ENCODE measurements at places on chromosomes 3 and 15.

DNA sequence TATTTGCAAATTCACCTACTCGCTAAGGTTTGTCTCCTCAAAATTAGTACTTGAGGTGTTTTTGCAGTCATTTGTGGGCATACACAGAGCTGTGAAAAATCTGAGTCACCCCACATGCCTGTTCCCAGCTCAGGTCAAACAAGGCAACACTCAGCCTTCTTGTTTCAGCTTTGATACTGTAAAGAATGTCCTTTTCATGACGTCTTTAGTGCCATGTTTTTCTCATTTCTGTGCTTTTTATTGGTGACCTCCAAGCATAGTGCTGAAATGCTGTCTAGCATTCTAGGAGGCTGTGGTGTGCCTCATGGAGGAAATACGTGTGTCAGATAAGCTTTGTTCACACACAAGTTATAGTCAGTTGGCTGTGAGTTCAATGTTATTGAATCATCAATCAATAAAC is 8.8 kb downstream of the CAPN3 start:
- DNase-seq: no peak

- no peak for DNase-seq
These were observed 821 bp upstream of the MAGI1 start for GRCh38 chr3:66039590-66039887.

- DNase-seq: peak; percentile 44
These were observed 27.0 kb downstream of the PSTPIP1 start for GRCh38 chr15:77021803-77022381.

DNA sequence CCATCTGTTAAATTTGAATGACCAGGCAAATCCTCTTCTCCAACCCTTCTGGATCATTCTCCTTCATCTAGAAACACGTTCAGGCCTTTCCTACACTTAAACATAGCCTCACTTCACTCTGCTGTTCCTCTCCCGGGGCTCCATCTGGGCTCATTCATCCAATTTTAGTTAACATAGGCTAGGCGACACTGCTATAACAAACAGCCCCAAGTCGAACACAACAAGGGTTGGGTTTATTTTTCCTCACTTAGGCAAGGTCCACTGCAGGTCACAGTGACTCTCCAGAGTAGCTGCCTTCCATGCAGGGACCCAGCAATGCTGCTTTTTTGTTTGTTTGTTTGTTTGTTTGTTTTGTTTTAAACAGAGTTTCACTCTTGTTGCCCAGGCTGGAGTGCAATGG is 250.8 kb downstream of the XXYLT1 start:
- no peak for DNase-seq

DNA sequence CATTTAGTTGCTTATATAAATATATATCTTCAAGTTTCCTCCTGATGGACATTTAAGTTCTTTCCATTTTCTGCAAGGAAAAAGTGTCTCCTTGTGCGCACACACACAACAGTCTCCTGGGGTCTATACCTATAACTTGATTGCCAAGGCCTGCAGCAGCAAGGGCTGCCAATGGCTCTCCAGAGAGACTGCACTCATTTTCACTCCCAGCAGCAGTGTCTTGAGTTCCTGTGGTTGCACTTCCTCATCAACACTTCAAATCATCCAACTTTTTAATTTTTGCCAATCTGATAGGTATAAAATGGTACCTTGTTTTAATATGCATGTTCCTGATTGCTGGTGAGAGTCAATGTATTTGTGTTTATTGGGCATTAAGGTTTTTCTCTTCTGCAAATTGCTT is 23.1 kb downstream of the TNFAIP8L3 start:
- DNase-seq: no peak

GRCh38 chr3:157872902-157873301 is 233.3 kb downstream of the SHOX2 start:
- DNase-seq: no peak

GRCh38 chr15:23422099-23422945 is 24.7 kb downstream of the GOLGA6L2 start:
- DNase-seq: no peak

DNA sequence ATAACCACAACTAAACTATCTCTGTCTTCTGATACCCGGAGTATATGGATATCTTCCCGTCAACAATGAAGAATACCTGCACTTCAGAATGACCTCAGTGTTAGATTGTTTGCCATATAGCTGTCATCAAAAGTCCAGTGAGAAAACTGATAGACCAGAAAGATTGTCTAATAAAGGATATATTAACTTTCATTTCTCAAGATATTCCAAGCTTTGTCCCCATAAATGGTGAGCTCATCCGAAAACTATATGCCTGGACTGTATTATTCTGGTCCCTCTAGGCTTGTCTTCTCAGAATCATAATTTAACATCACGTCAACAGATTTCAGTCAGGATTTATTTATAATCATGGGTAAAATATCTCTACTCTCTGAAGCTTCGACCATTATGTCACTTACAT is 100.5 kb downstream of the ATP8B4 start:
- no peak for DNase-seq

DNA sequence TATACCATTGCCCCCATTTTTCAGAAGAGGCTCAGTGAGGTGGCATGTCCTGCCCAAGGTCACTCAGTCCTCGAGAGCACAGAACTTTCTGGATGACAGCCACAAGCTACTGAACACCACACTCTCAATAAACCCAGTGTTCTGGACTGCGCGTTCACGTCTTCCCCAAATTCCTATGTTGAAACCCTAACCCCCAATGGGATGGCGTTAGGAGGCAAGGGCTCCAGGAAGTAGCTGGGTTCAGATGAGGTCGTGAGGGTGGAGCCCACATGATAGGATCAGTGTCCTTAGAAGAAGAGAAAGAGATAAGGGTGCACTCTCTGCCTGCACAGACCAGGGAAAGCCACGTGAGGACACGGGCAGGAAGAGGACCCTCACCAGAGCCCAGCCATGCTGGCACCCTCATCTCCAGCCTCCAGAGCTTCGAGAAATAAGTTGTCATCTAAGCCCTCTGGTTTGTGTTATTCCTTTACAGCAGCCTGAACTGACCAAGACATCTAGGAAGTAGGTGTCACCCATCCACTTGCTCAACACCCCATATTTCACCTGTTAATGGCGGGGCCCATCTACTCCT is 324.0 kb downstream of the UACA start:
- no peak for DNase-seq

- no peak for DNase-seq
These were observed 1403.1 kb upstream of the ALCAM start for GRCh38 chr3:103963599-103963998.

DNA sequence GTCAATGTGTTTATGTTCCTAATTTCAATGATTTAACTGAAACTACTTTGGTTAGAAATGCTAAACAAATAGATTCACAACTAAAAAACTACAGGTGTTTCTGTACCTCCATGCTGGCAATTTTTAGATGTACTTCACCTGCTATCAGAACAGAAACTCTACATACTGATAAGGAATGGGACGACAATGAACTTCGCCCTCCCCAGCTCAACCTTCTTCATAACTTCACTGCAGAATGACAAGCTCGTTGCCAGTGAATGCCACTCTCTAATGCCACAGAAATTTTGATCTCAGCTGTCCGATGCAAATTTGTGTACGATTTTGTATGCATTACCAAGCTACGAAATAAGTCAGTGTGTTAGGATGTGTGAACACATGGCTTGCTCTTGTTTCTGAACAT is 133.4 kb downstream of the FOXP1 start:
- DNase-seq: no peak

- DNase-seq: no peak
These were observed 222.3 kb downstream of the MEIS2 start for GRCh38 chr15:36877796-36878683.

GRCh38 chr15:88655103-88655553 is 16.3 kb downstream of the ISG20 start:
- no peak for DNase-seq

DNA sequence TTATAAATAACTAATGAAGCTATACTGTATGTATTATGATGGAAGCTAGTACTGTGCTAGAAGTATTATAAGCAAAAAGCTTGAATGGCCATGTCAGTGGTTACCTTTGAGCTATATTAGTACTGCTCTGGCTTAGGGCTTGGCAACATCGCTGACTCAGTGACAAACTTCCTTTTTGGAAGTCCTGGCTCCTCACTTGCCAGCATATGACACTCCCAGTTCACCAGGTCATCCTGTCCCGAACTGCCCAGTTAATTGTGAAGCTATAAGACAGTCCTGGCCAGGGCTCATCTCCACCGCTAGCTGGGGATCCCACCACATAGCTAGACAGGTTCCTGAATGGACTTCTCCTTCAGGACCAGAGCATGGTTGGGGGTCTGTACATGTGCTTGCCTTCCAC is 31.9 kb downstream of the RAB8B start:
- DNase-seq: no peak

DNA sequence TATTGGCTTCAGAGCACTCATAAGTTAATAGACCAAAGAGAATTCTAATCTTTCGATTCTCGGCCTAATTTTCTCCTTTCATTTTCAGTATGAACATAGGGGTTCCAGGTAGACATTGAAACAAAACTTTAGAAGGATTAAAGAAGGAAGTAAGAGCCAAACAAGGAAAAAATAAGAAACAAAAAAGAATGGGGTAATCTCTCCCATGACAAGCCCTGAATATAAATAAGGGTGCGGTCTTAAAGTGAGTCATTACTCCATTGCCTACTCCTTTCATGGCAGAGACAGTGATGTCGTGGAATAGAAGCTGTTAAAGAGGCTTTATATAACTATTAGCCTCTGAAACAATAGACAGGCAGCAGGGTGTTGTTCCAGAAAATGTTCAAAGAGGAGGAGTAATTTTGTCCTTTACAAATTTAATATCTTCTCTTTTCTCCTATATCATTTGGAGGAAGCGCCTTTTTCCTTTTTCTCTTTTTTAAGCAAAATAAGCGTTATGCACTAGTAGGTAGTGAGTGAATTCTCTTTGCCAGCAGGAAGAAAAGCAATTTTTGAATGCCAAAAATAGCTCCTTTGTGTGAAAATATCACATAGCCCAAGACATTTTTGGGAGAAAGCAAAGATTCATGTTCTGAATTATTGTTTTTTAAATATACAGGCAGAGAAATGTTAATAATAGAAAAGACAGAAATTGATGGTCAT is 607.9 kb upstream of the KCNMB2 start:
- DNase-seq: no peak

GRCh38 chr3:28624084-28624483 is 275.5 kb upstream of the AZI2 start:
- no peak for DNase-seq

- DNase-seq: no peak
These were observed 45.2 kb downstream of the GHSR start for GRCh38 chr3:172402892-172403643.

DNA sequence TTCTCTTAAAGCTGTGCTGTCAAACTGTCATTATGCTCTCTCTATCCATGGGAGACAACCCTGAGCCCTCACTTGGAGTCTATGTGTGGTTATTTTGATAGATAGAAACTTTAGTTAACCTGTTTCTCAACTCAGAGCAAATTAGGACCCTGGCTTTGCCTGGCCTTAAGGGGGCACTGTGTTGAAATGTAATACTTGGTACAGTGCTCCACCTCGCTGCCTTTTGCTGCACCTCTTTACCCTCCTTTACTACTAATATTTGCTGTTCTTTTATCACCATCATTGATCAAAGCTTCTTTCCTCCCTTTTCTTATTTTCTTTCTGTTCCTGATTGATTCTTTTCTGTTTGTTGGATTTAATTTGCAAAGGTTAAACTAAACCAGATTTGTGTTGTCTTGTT is 34.3 kb downstream of the STT3B start:
- peak; percentile 24 for DNase-seq

DNA sequence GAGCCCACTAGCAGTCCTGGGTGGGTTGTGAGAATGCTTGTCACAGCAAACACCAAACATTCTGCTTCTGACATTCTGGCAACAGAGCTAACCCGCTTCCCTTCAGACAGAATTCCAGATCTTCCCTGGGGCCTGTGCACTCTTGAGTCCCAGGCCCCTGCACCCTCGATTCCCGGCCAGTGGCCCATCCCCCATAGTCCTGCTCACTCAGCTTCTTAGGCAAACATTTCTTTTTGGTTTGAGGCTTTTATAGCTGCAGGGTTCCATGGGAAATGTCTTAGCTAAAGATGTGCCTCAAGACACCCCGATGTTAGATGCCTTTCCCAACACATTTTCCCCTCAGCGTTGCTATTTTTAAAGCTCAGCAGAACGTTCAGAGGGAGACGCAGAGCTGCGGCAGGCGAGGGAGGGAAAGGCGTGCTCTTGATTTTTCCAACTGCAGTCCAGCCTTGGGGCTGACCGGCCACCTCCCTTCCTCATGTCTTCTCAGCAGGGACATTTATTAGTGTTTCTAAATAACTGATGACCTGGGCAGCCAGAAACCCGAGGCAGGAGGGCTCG is 35.2 kb downstream of the ABTB1 start:
- no peak for DNase-seq

- no peak for DNase-seq
These were observed 2.1 kb upstream of the ACKR4 start for GRCh38 chr3:132595014-132595413.

GRCh38 chr15:80951941-80952340 is 37.7 kb downstream of the MESD start:
- DNase-seq: no peak

DNA sequence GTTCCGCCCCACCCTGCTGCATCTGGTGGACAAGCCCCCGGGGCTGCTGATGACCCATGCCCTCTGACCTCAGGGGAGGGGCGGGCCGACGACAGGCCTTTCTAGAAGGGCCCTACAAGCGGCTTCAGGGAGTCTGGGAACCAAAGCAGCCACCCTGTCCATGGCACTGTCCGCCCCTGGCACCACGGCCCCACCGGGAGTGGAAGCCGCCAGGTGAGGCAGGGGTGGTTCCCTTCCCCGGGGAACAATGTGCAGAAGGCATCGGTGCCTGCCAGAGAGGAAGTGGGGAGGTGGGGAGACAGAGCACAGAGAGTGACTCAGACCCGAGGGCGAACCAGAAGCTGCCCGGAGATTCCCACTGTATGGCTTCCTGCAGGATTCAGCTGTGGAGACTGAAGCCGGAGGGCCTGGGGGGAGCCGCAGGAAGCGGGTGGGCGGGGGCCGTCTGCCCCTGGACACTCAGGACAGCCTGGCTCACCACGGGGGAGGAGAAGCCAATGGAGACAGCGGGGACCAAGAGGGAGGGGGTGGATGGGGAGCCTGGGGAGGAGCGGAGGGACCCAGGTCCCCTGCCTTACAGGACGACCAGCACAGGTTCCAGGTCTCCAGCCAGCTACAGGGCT is 134.0 kb downstream of the TPRA1 start:
- no peak for DNase-seq

- peak; percentile 26 for DNase-seq
These were observed 77.8 kb upstream of the HES1 start for GRCh38 chr3:194058189-194058571.

DNA sequence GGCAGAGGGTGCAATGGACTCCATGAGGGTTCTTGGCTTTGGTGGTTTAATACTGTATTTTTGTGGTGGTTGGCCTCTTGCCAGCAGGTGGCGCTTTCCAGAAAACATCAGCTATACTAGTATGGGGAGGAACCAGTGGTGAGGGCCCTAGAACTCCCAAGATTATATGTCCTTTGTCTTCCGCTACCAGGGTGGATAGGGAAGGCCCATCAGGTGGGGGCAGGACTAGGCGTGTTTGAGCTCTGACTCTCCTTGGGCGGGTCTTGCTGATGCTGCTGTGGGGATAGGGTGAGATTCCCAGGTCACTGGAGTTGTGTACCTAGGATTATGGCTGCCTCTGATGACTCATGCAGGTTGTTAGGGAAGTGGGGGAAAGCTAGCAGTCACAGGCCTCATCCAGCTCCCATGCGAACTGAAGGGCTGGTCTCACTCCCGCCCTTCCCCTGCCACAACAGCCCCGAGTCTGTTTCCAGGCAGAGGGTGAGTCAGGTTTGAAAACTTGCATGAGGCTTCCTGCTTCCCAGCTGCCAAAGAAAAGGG is 357.7 kb downstream of the OTOL1 start:
- DNase-seq: no peak

GRCh38 chr3:187223799-187224198 is 26.5 kb downstream of the RTP1 start:
- no peak for DNase-seq
